Activated naive CD8-positive, alpha-beta T cell treated with anti-CD3 and anti-CD28 coated beads, Interleukin-2, amount 10 ng/mL, durations not matched to agents 7 days and 5 days (primary cell): ENCODE measurements at places on chromosomes 2 and 18. TPM values are rescaled to one million over a fixed set of nuclear protein-coding genes. Genes with fewer than 3 reads are reported as not detected.

The PSMA8 gene
- 1.3 TPM for total RNA-seq

DNA sequence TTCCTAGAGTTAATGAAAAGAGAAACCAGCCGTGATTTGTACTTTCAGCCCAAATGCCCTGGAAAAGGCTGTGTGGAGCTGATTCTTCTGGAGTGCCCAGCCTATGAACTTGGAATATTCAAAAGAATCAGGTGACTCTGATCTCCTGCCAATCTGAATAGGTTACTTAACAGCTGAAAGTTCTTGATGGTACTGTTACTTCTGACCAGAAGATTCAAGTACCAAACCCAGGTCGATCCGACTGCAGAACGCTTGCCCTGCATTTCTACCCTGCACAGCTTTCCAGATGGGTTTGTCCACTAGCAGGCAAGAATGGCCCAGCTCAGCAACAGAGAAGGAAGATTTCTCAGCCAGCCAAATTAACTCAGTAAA, 430.4 kb downstream of the PID1 start:
- DNase-seq = no peak

- DNase-seq = no peak
Observed at GRCh38 chr2:28142386-28142785, 250.3 kb upstream of the FOSL2 start.

- DNase-seq = no peak
Observed at GRCh38 chr2:41720331-41721251, 327.2 kb upstream of the PKDCC start.

DNA sequence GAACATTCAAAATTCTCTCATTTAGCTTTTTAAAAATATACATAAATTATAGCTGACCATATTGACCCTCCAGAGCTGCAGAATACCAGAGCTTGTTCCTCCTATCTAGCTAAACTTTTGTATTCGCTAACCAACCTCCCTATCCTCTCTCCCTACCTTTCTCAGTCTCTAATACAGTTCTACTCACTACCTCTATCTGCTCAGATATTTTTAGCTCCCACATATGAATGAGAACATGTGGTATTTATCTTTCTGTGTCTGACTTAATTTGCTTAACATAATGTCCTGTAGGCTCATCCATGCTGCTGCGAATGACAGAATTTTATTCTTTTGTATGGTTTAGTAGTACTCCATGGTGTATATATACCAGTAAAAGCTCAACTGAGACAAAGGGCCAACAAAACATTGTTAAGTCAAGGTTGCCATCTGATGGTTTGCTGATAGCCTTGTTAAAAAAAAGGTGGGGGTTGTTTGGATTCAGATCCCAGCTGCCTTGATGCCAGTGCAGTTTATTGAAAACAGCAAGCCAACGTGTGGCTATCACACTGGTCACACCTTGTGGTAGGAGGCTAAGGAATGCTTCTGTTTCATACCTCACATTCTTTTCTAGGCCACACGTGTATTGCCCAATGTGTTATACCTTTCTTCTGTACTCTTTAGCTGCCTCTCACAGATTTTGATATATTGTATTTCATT, 101.5 kb downstream of the VWA3B start:
- DNase-seq = no peak
